ENCODE measurements at places on chromosomes 2 and 18.

GRCh38 chr2:13597176-13597575, 880.4 kb downstream of the TRIB2 start:
- DNase-seq, result no peak

DNA sequence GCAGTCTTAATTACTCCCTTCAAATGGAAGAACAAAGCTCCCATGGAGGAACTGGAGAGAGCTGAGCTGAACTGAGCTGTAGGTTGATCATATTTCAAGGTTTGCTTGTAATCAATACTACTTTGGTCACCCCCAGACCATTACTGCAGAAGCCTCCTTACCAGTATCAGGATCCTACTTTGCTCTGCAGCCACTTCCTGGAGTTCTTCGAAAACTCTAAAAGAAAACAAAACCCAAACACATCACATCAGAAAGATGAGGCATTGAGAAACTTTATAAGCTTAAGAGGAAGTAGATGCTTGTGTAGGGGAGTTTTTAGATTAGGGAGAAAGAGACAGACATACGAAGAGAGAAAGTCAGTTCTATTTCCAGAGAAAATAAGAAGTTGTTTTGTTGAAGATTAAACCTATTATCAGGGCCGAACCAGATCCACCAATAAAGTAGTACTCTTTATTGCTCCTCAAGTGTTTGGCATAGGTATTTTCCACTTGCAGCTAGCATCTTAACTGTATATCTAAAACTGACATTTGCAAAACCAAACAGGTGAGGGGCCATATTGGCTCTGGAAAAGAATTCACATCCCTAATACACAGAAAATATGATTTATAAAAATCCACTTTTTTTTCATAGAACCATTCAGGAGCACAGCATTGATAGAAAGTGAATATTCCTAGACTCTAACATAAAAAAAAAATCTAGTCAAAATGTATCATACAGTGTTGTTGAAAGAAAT, 166.9 kb upstream of the KLF7 start:
- DNase-seq, result no peak

- no peak for DNase-seq
These were observed 317.6 kb downstream of the TNS1 start for GRCh38 chr2:217685255-217685605.

GRCh38 chr2:234988491-234988890, 36.7 kb downstream of the SH3BP4 start:
- DNase-seq, result no peak

GRCh38 chr18:65752625-65753325, 2.0 kb downstream of the CDH7 start:
- DNase-seq, result no peak

GRCh38 chr2:125456693-125457363, 1199.1 kb upstream of the GYPC start:
- DNase-seq, result no peak

DNA sequence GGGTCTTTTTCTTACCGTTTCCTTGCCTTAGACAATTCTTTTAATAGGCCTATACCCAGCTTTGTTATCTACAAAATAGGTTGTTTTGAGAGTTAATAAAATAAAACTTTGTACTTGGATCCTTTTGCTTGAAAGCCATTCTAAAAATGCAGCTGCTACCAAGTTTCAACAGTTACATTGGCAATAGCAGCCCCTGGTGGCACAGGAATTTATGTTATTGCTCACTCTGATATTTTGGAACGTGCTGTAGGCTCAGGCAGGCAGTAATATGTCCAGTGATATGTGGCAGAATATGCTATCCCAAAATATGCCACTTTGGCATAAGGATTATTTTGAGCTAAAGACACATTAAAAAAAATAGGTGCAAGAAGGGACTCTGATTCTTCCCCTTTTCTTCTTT, 6.7 kb upstream of the COMMD1 start:
- DNase-seq, result no peak

- no peak for DNase-seq
These were observed 143.9 kb upstream of the FN1 start for GRCh38 chr2:215579809-215580208.

- DNase-seq, result no peak
These were observed 377.2 kb downstream of the SOX11 start for GRCh38 chr2:6069381-6069780.

DNA sequence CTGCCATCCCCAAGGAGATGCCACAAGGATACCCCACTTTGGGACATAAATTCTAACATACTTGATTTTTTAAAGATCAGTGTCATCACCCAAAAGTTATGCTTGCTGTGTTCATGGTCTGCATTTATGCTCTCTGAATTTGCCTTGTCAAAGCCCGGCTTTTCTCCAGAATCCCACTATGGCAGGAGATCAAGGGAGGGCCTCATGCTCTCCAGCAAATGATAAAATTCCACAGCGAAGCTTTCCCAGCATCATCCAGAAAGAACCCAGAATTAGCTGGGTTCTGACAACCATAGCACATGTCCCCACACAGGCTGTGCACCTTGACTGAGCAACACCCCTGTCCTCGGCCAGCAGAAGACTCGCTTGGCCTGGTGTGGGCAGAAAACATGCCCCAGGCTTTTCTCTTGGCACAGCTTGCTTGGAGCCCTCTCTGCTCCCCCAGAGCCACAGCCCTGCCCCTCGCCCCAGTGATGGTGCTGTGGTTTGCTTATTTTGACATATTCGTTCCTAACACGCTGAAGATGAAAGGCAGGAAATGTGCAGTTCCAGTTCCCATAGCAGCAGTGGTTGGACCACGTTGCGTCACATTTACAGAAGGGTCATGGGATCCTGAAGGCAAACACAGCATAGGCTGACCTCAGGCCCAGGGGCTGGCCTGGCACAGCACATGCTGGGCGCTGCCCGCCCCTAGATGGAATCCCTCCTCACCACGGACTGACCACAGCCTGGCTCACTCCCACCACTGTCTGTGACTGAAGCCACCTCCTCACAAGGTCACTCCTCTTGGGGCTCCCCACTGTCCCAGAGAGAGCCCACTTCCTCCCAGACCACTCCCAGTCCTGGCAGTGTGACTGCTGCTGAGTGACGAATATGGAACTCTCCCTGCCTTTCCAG, 14.1 kb upstream of the CHRNA1 start:
- DNase-seq, result peak; percentile 53

DNA sequence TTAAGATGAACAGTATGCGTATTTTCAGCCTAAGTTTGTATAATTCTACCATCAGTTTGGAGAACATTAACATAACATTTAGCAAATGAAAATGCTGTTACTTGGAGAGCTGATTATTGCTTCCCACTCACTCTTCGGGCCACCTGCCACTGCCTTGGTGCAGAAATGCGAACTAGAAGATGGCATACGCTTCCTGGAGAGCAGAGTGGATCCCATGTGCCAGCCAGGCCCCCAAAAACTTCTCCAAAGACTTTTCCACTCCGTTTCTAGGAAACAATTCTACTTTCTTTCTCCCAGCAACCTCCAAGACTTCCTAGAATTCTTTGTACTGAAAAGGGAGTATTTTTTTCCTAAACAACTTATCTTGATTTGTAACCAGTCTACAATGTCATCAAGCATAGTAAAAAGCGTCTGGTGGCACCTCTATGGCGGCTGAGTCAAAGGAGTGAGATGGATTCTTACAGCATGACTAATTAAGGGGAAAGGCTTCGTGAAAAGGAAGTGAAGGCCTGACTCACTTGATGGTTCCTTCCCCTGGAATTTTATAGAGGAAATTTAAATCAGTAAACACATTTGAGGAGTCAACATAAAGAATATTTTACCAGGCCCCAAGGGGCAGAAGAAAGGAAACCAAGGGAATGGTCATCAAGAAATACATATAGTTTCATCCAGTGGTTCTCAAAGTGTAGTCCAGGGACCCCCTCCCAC, 36.6 kb downstream of the FEZ2 start:
- DNase-seq, result no peak

- no peak for DNase-seq
These were observed 259.3 kb downstream of the SOX11 start for GRCh38 chr2:5951471-5951870.

DNA sequence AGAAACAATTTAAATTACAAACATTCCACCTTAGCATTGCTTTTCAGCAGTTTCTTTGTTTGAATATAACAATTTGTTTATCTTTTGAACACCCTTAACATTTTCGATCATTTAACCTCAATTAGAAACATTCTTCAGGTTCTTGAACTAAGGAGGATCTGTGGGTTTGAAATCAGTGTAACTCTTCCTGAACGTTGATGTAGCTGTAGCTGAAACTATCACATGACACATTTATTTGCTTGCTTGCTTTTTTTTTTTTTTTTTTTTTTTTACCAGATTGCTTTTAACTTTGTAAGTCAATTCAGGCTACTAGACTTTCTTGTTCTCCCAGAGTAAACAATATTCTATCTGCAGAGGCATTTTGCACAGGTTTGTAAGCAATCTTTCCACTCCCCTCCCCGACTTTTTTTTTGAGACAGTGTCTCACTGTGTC, 47.6 kb downstream of the GPD2 start:
- DNase-seq, result no peak

- no peak for DNase-seq
These were observed 171.4 kb upstream of the NDUFV2 start for GRCh38 chr18:8930990-8931616.

Data from stimulated activated CD8-positive, alpha-beta memory T cell treated with anti-CD3 and anti-CD28 coated beads, Interleukin-4, amount 100 ng/mL, for 1 hour (primary cell).